ENCODE measurements at places on chromosomes 2 and 18.

DNA sequence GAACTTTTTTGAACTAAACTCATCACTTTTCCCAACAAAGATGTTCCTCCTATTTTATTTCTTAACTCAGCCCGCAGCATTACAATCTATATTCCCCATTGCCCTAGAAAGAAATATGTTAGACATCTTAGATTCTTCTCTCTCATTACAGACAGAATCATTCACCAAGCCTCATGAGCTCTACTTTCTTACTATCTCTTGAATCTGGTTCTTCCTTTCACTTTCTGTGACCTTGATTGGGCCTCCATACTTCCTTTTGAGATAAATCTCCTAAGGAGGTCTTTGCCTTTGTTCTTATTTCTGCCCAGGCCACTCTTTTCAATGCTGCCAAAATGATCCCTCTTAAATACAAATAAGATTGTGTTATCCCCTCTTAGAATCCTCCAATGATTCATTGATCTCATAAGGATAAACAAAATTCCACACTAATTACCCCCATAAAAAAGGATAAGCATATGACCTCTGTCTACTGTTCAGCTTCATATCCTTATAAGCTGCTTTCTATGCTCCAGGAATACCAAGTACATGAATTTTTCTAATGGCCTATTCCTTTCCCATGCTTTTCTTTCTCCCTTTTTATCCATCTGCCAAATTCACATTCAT is 400.0 kb downstream of the ARHGAP15 start:
- DNase-seq, result no peak

DNA sequence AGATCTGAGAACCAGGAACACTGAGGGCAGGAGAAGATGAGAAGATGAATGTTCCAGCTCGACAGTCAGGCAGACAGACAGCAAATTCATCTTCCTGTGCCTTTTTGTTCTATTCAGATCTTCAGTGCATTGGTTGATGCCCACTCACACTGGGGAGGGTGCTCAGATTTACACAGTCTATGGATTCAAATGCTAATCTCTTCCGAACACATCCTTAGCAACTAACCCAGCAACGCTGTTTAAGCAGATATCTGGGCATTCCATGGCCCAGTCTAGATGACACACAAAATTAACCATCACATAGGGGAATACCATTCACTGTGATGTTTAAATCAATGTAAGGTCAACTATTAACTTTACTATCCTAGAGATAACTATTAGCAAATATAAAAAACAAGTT is 571.9 kb downstream of the NYAP2 start:
- no peak for DNase-seq

GRCh38 chr2:26942543-26943295 is 27.7 kb upstream of the MAPRE3 start:
- DNase-seq, result no peak

DNA sequence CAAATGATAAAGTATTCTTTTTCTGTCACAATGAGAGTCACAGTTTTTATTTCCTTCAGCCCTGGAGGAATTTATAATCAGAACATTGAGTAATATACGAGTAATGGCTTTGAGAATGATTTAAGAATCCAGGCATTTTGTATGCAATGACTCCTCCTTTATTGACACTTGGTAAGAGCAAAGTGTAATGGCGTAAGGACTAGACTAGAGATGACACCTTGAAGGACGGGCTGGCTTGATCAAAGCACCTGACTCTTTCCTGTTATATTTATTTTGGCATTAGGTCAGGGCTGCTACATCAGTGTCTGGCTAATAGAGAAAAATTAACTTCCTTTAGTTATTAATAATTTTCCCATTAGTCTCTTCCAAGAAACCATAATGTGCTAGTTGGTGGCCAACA is 482.4 kb upstream of the GCFC2 start:
- DNase-seq, result no peak

- no peak for DNase-seq
These were observed at the start of gene MAPK4 for GRCh38 chr18:50559752-50560680. MAPK4 (plus strand) TSS chr18:50560087; CDS start chr18:50663959, 103,872 bp downstream.

DNA sequence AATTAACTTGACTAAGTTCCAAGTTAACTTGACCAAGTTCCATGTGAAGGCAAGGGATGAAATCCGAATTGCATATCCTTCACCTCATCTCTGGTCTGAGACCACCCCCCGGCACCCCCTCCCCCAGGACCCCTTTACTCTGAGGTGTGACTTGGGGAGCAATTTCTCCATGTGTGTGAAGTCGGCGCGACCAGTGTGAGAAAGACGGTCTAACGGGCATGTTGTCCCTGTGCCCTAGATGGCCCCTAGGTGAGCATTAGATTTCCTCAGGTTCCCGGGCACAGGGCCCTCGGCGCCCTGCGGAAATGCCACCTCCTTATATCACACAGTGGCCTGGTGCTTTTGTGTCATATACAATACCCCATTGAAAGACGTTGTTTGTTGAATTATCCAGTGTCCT is 137.1 kb downstream of the CTIF start:
- DNase-seq, result no peak

DNA sequence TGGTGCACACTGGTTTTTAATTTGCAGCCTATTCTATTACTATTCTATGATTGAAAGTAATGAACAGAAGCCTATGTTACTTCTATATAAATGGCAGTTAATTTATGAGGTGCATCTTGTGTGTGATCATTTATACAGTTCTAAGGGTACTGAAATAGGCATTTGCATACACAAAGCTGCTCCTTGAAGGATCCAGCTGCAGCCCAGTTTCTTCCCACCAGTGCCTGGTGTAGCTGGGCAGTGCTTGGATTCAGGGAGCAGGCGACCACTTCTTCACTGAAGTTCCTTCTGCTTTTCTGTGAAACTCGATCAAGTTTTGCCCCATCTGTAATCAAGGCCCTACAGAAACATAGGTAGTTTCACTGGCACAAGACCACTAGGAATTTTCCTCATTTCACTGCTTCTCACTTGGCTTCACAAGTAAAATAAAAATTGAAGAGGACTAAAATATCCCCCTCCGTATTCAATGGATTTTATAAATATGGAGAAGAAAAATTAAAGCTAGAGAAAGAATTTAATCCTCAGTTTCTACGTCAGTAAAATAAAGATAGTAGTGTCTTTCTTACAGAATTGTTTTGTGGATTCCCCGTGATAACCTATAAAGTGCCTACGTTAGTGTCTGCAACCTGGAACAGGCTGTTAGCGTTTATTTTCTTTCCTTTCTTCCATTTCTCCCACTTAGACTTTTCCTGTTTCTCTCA is 1.7 kb upstream of the LPIN2 start:
- no peak for DNase-seq

DNA sequence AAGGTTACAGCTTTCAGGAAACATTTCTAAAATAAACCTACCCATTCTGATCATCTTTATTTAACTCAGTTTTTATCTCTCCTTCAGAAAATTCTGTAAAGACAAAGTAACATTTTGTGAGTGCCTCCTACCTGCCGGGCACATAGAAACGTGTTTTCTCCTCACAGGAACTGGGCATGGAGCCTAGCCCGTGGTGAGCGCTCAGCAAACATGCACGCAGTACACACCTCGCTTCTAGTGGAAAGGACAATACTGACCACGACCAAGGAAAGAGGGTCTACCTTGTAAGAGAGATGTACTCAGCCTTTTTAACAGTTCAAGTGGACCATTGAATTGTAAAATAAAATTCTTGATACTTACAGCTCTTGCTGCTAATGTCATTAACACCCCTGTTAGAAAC is 24.8 kb upstream of the KIDINS220 start:
- no peak for DNase-seq

Measured in skeletal muscle cell (primary cell).